GM12878 (cell line): ENCODE measurements at places on chromosomes 7 and 10.

GRCh38 chr7:150417863-150418262 lies 32.6 kb upstream of the GIMAP8 start:
- no peak for DNase-seq

DNA sequence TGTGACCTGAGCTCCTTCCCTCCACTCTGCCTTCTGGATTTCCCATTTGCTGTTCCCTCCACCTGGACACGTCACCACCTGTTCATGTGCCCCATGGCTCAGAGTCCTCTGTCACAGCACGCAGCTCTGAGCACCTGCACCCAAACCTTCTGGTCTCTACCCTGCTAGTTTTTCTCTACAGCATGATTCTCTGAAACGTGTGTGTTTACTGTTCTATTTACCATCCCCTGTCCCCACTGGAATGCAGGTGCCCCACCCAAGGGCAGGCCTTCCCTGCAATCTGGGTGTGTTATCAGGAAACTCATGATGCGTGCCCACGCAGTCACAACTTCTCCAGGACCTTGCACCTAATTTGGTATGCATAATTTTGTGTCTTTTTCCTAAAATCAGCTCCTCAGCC lies 284.4 kb upstream of the IGFBP3 start:
- DNase-seq: no peak

DNA sequence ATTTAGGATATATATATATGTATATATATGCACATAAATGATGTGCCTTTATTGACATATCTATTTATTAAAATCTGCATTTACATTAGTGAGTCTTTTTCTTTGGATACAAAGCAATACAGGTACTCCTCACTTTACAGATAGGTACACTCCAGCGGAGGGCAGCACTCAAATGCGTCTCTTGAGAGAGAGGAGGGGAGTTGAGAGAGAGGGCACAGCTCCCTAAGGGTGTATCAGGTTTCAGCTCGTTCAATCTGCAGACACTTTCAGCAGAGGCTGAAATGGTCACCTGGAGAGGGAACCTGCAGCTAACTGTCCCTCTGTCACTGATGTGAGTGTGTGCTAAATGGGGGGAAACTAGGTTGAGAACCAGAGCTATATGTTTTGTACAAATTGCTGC lies 21.5 kb downstream of the C10orf53 start:
- DNase-seq: no peak

GRCh38 chr7:16801111-16801542 lies 3.7 kb downstream of the AGR2 start:
- no peak for DNase-seq

DNA sequence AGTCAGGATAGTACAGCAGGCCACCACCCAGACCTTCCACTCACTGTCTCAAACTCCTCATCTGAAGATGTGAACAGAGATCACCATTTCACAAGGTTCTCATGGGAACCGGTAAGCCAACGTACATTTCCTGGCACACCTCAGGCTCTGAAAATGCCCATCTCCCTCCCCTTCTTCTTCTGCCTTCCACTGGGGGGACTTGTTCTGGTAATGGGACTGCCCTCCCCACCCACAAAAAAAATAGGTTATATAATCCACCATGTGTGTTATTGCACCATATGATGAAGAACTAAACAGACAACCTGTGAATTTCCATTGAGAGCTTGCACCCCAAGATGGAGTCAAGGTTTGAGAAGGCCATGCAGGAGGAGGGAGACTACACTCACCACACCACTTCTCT lies 42.1 kb upstream of the IKZF1 start:
- no peak for DNase-seq

GRCh38 chr7:1864161-1864940 lies 194.3 kb downstream of the ELFN1 start:
- DNase-seq: no peak

- no peak for DNase-seq
These were observed 124.3 kb downstream of the CUX1 start for GRCh38 chr7:101941481-101942383.

DNA sequence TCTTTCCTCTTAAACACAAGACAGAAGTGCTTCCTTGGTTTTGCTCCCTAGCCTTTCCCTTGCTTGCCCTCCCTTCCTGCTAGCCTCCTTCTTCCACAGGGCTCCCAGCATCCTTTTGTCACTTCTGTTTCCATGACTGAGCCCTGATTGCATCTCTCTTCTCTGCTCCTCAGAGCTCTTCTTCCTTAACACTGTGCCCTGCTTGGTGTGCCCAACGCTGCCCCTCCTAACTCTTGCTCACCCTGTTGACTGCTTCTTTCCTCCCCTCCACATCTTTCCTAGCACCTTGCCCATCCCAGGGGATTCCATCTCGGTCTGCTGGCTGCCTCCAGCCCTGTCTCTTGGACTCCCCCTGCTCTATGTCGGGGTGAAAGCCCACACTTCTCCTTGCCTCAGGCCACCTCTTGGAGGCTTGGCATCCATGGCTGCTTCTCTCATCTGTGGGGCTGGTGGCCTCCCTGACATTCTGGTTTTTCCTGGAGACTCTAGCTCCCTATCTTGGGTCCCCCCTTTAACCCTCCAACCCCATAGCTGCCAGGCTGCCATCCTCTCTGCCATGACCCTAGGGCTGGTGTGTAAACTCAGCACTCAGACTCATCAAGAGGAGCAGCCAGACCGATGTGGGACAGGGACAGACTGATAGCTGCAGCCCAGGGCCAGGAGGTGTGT lies 5.8 kb downstream of the IGFBP1 start:
- no peak for DNase-seq

GRCh38 chr10:32295027-32295426 lies 51.9 kb downstream of the EPC1 start:
- DNase-seq: no peak

DNA sequence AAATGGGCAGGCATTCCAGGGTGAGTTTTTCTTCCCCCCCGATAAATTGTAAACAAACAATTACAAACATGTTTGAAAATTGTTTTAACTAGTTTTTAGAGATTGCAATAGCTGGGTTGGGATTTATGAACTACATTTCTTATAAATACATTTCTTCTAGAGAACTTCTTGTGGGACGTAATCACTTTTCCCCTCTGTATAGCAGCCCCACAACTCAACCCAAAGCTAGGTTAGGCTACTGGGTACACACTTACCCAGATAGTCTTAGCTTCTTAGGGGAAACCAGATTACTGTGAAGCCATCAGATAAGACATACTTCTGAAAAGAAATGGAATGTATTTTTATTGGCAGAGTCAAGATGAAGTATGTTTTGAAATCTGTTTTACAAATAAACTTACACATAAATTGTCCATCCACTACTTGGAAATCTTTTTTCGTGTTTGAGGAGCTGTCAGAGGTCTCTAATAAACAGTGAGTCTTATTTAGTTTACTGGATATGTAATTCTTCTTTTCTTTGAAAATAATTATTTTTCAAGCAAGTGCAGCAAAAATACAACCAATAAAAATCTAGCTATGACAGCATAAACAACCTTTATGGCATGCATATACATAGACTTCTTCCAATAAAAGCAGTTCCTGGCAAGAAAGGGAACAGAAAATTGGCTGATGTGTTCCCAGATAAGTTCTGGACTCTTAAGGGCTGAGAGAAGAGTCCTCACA lies 8.0 kb upstream of the GLRX3 start:
- DNase-seq: no peak

- DNase-seq: no peak
These were observed 969.9 kb downstream of the KCNMA1 start for GRCh38 chr10:76667408-76668370.

DNA sequence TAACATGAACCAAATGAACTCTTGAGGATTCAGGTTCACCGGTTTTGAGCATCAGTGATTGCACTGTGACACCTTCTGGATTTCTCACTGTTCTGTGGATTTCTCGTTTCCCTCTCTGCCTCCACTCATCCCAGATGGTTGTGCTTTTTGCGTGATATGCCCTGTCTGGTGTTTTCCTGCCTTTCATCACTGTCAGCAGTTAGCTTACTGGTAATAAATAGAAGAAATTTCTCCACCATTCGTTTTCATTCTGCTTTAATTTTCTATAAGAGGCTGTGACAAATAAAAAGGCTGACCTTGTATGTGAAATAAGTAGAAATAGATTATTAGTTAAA lies 16.2 kb downstream of the BPGM start:
- no peak for DNase-seq

- no peak for DNase-seq
These were observed 107.2 kb downstream of the CUBN start for GRCh38 chr10:17022466-17022825.

- DNase-seq: no peak
These were observed 33.9 kb upstream of the HMX3 start for GRCh38 chr10:123101872-123102271.

DNA sequence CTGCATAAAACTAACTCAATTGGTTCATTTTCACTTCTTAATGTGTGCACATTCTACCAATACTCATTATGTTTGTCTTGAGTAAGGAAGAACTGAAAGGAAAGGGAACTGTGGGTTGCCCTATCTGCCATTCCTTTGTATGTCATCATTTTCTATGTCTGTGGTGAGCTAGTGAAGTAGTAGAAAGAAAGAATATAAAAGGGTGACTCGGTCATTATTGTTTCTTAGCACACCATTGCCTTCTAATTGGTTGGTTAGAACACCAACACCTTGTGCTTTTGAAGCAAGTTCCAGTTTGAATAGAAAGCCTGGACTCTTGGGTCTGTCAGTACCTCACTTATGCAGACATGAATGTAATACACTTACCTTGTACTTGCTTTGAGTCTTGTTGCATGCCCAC lies 64.3 kb upstream of the MDFIC start:
- no peak for DNase-seq

DNA sequence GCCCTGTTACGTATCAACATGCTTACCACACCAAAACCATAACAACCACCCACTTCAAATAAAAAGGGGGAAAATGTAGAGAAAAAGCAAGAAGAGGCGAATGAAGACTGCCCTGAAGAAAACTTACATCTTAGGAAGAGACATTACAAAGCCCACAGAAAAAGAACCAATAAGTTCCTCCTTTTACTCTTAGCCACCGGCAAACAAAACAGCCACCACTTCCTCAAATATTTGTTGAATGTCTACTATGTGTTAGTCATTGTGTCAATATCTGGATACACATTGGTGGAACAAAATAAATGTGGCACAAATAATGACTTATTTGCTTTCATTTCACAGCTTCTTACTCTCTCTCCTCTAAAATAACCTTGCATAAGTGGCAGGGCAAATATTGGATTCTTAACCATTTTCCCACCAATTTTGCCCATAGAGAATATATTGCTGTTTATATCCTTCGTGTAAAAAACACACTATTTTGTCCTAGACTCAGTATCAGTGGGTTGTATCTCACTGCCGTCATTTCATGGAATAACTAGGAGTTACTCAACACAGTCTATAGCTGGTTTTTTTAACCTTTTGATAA lies 106.8 kb downstream of the ANK3 start:
- DNase-seq: no peak

- DNase-seq: no peak
These were observed 70.6 kb upstream of the MAGI2 start for GRCh38 chr7:79524048-79524447.

DNA sequence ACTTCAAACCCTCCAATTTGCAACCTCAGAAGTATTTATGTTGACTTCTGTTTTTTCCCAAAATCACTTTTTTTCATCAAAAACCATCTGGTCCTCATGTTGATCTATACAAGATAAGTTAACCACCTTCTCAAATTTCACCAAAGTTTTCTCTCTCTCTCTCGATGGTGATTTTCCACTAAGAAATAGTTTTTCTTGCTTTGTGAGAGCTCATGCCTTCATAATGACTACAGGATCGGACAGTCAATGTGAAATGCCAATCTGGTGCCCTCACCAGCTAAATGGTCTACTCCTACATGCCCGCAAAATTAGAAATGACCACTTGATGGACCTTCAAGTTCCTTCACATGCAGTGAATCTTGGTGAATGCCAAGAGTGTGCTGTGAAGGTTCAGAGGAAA lies 40.4 kb downstream of the CNNM1 start:
- no peak for DNase-seq

DNA sequence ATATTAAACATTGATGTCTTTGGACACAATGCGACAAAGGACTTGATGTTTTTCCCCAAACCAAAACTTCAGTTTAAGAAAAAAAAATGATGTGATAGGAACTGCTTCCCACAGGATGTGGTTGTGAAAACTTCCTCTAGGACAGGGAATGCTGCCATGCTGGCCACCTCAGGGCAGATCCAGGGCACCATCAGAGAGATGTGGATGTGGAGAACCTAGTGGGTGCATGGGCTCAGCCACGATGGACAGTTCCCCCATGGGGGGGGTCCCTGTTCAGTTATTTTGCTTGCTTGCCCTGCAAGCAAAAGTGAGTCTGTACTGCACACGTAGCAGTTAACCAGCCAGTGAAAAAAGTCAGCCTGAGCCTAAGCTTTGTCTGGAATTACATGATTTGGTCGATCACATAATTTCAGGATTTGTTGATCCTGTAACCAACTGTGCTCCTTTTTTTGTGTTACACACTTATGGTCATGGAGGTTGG lies 36.3 kb downstream of the LAMB4 start:
- DNase-seq: no peak

- DNase-seq: no peak
These were observed 83.6 kb downstream of the CD36 start for GRCh38 chr7:80721883-80722615.

DNA sequence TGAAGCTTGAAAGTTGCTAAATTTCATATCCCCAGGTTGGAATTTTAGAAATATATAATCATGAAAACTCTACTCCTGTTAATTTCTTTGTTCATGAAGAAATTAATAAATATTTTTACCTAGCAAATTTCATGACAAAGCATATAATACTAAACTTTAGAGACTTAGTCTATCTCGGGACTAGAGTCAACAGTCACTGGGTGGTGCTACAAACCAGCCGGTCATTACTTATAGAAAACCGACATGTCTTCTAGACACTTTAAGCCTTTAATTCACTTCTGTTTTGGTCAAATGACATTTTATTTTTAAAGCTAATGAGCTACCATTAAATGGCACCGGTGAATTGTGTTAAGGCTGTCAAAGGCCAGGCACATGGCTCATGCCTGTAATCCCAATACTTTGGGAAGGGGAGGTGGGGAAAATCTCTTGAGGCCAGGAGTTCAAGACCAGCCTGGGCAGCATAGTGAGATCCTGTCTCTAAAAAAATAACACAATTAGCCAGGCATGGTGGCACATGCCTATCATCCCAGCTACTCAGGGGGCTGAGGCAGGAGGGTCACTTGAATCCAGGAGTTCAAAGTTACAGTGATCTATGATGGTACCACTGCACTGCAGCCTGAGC lies 270.1 kb downstream of the CACNA2D1 start:
- no peak for DNase-seq
